ENCODE measurements at places on chromosomes 1 and 21.

GRCh38 chr1:39116860-39117728 lies 87.4 kb upstream of the MACF1 start:
- no peak for DNase-seq

DNA sequence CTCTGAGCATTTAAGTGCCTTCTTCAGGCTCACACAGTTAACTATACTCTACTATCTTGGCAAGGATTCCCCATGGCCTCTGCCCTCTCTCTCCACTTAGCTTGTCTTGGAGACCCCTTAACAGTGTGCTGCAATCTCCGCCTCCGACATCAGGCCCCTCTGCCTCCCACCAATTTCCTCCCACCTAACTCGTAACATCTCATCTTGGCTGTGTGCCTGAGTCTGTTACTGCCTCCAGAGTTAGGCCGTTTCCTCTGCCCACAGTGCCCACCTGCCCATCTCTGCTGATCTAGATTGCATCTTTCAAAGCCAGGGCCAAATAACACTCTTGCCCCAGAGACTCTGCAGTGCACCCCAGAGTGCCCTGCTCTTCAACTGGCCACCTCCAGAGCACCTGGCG lies 244.3 kb upstream of the TMEM51 start:
- DNase-seq: no peak

DNA sequence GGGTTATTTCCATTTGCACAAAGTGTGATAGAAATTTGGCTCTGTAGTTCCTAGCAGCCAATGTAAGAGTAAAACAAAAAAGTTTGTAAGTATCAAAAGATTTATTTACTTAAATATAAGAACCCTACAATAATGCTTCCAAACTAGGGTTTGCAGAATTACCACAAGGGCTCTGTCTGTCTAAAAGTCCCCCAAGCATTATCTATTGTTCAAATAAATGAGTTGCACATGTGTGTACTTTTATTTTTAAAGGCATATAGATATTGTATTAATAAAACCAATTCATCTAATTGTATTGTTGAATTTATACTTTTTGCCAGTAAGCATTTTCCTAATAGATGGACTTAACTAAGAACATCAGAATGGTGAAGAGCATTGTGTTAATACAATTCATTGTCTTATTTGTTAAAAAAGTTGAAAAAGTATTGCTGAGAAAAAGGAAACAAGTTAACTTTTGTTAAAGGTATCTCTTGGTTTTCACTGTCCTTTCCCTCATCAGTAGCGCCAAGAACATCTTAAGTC lies 863 bp upstream of the PTPRC start:
- DNase-seq: no peak

- DNase-seq: no peak
These were observed 74.9 kb downstream of the NFASC start for GRCh38 chr1:204945565-204945977.

DNA sequence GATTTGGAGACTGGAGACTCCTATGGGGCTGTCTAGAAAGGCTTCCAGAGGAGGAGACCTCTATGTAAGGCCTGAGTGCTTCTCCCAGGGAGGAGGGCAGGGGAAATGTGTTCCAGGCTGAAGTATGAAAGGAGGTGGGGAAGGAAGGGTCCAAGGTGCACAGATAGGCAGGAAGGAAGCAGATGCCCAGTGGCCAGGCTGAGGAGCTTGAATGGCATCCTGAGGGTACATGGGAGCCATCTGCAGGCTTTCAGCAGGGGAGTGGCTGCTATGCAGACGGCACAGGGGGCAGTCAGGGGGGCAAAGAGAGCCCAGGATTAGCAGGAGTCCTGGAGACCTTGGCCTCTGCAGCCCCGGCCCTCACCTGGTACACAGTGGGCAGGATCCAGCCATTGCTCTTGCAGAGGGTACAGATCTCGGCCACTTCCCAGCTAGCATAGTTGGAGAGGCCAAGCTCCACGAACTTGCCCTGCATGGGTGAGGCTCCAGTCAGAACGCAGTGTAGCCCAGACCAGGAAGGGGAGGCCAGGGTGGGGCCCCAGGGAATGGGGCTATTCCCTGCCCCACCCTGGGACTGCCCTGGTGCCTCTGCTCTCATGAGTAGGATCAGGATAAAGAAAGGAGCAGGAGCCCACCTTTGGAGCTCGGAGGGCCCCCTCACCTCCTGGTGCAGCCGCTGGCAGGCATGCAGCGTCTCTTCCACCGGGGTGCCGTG lies 4.0 kb downstream of the AKR7A2 start:
- DNase-seq: no peak

DNA sequence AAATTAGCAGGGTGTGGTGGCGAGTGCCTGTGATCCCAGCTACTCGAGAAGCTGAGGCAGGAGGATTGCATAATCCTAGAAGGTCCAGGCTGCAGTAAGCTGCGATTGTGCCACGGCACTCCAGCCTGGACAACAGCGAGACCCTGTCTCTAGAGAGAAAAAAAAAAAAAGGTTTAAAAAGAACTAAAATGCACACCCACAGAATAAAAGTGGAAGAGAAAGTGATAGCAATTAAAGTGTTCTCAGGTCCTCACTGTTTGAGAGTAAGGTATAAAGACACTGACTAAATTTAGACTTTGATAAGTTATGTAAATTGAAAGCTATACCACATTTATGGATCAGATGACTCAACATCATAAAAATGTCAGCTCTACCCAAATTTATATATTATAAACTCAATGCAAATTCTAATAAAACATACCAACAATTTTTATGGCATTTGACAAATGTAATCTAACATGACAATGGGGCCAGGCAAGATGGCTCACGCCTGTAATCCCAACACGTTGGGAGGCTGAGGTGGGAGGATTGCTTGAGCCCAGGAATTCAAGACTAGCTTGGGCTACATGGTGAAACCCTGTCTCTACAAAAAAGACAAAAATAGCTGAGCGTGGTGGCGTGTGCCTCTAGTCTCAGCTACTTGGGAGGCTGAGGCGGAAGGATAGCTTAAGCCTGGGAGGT lies 11.8 kb downstream of the ZBTB17 start:
- DNase-seq: no peak

DNA sequence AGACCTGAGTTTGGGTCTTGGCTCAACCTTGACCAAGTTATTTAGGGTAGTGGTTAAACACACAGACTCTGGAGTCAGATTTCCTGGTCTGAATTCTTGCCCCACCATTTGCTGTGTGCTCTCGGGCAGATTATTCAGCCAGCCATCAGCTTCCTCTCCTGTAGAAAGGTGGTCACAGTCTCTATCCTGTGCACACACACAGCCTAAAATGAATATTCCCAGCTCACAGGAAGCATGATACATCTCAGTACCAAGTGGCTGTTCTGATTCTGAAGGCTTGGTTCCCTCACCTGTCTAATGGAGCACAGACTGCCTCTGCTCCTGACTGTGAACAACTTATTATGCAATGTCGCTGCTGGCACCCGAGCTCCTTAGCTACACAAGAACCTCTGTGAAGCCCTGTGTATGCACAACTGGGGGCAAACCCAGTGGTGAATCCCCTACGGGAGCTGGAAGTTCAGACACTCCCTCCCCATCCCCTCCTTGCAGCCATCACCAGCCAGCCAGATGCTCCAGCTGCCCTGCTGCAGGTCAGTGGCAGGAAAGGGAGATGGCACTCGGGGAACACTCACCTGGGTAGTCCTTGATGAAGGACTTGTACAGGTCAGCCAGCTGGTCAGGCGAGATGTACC lies 13.7 kb downstream of the ENO1 start:
- DNase-seq: no peak

GRCh38 chr1:52125736-52126359 lies 16.0 kb upstream of the ZFYVE9 start:
- DNase-seq: no peak

DNA sequence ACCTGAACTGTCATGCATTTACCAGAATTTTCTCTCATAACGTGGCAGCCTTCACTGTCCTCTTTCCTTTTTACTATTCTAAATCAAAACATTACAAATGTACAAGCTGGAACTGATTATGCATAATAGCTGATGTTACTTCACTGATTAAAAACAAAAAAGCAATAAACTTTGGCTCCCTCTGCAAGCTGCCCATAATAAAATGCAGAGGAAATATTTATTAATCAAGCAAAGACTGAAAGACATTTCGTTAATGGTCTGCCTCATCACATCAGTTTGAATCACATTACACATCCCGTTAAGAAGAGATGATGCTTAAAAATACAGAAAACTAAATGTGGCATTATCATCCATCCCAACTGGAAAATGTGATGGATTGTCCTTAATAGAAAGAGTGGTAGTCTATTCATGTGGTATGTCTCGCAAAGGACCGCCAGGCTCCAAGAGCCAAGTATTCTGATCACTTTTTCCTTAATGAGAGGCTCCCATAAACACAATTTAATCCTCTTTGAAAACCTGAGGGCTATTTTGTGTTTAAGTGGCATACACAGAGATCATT lies 225.3 kb downstream of the RGS7 start:
- DNase-seq: no peak

DNA sequence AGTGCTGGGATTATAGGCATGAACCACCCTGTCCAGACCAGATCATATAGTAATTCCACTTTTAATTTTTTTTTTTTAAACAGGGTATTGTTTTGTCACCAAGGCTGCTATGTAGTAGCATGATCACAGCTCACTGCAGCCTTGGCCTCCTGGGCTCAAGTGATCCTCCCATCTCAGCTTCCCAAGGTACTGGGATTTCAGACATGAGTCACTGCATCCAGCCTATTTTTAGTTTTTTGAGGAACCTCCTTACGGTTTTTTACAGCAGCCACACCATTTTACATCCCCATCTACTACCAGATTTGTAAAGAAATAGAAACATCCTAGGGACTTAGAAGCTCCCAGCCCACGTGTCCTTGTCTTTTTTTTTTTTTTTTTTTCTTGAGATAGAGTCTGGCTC lies 24.0 kb downstream of the L1TD1 start:
- no peak for DNase-seq

GRCh38 chr1:89808441-89809117 lies 12.3 kb upstream of the LRRC8D start:
- no peak for DNase-seq

DNA sequence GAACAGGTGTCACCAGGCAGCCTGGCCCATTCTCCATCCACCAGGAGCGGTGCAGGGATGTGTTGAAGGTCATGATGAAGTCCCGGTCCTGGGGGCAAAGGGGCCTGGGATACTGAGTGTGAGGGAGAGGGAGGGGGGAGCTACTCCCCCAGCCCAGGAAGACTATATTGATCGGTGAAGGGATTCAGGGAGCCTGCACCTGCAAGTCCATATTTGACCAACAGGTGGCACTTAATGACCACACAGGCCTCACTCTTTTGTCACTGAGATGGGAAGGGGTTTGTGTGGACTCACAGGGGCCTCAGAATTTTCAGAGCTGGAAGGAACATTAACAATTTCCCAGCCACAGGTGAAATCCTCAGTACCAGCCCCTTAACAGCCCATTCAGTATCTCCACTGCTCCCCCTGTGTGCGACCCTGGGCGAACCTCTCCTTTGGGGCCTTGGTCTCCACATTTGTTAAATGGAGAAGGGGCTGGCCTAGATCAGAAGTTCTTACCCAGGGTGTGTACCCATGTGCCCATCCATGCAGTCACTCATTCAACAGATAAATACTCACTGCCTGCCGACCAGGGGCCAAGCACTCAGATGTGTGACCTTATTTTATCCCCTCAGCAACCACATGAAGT lies 55.6 kb downstream of the NKAIN1 start:
- no peak for DNase-seq

- no peak for DNase-seq
These were observed 149.0 kb upstream of the RAB4A start for GRCh38 chr1:229121845-229122436.

GRCh38 chr1:162856260-162856659 lies 4.7 kb downstream of the CCDC190 start:
- DNase-seq: no peak

- no peak for DNase-seq
These were observed 9.2 kb downstream of the ZNF692 start for GRCh38 chr1:248849637-248850036.

GRCh38 chr1:247347477-247348222 lies 16.0 kb upstream of the ZNF496 start:
- no peak for DNase-seq

DNA sequence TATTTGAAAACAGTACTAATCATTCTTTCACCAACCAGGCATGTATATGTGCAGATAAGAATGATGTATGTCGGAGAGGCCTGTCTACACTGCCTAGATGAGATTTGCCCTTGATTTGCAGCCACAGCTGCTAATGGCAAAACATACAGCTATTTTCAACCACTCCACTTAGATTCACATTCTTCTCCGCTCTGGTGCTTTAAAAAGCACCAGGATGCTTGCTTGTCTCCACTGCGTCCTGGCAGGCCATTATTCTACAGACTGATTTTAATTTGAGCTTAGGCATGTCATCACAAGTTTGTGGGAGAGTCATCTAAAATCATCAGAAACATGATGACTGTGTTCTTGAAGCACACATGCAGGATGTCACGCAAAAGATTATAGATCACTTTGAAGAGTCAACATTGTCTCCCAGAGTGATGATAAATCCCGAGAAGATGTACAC lies 119.0 kb upstream of the NRIP1 start:
- no peak for DNase-seq

DNA sequence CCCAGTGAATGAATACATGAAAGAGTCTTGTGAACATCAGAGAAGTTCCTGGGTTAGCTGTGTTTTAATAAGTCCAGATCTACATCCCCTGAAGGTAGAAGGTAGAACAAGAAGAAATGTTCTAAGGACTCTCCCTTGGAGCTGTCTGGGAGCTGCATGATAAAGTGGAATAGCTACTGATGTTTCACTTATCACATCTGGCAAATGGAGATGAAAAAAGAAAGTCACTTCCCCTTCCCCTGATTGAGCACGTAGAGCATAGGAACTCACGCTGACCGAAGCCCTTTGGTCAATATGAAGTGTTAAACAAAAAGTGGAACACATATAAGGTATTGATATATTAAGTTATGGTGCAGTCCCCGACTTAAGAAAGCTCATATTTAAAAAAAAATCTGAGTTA lies 53.2 kb upstream of the PARP1 start:
- no peak for DNase-seq

GRCh38 chr1:47763591-47764171 lies 233.5 kb downstream of the TRABD2B start:
- no peak for DNase-seq

DNA sequence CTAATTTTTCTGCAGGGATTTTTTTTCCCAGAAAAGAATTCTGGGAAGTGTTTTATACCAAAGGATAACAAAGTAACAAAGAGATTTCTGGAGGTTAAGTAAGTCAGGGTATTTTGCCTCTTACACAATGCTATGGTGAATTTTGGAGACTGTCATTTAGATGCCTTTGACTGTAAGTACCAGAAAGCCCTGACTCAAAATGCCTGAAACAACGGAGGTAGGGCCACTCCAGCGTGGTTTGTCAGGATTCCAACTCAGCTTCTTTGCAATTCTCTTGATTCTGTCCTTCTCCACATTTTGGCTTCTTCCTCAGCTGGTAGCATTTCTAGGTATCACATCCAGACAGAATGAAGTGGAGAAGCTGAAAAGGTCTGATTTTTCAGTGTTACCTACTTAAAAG lies 106.5 kb downstream of the UCHL5 start:
- no peak for DNase-seq

GRCh38 chr1:229195246-229195645 lies 75.7 kb upstream of the RAB4A start:
- DNase-seq: no peak

DNA sequence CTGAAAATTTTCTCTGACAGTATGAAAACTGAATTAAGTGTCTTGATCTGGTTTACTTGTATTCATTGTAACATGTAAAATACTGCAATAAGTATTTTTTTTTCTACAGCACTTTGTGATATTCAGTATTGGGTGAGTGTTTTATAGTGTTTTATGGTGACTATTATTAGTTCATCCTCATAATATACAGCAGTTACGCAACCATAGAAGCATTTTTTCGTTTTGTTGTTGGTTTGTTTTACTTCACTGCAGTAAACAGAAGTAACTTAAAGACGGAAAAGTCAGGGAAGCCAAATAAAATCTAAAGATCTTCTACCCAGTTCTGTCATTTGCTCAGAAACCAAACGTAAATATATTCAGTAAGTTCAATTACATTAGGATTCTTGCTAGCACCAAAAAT lies 250.0 kb downstream of the TPR start:
- no peak for DNase-seq
